ENCODE measurements at places on chromosomes 5 and 9. TPM values are rescaled to one million over a fixed set of nuclear protein-coding genes. Genes with fewer than 3 reads are reported as not detected.

The SPINK4 gene
- polyA plus RNA-seq, result 2.6 TPM

The FOXI1 gene
- not detected for polyA plus RNA-seq

The SAPCD2 gene
- polyA plus RNA-seq, result 0.63 TPM

The EIF4EBP3 gene
- 33.2 TPM for polyA plus RNA-seq

DNA sequence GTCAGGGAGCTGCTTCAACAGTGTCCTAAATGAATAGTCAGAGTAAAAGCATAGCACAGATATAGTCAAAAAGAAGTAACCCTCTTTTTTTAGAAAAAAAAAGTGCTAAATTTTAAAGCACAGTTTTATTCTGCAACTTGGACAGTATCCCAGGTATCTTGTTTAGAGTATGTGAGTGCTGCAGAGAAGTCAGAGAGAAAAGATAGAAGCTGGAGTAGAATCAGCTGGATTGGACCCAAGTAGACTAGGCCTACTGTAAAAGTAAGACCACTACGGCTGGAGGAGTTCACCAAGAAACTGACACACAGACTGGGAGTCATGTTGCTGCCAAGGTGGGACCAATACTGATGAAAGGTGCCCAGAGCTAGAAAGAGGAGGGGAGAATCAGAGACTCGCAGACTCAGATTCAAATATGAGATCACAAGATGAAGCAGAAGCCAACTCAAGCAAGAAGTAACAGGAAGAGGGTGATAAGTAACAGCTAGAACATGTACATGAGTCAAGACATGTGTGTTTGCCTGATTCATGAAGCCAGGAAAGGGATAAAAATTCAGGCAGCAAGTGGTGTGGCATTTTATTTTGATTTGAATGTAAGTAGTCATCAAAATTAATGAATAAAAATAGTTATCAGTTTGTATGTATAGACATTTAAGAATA, 25.6 kb upstream of the TUSC1 start:
- DNase-seq, result no peak

GRCh38 chr9:128824911-128825310, 4.7 kb downstream of the SPOUT1 start:
- DNase-seq, result no peak

DNA sequence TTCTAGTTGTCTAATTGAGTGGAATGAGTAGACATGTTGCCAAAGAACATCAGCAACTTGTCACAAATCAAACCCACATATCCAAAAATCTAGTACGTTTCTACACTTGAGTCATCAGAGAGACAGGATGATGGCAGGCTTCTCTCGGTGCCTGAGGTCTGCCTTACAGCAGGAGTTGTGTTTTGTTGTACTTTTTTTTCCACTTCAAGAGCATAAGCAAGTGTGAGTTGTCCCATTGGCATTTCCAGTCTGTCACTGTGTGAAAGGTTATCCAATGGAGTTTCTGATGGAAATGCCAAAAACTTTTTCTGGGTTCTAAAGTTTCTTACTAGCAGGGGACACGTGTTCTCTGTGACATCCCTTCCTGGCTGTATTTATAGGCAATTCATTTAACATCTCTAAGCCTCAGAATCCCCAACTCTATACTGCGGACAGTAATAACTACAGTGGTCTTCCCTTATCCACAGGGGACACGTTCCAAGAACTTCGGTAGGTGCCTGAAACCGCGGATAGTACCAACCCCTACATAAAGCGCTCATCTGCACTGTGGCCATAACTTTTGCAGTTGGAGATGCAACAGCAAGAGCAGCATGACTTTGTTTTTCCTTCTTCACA, 246.5 kb downstream of the SYK start:
- no peak for DNase-seq

- DNase-seq, result no peak
These were observed 50.1 kb upstream of the ADRB2 start for GRCh38 chr5:148776261-148776660.

DNA sequence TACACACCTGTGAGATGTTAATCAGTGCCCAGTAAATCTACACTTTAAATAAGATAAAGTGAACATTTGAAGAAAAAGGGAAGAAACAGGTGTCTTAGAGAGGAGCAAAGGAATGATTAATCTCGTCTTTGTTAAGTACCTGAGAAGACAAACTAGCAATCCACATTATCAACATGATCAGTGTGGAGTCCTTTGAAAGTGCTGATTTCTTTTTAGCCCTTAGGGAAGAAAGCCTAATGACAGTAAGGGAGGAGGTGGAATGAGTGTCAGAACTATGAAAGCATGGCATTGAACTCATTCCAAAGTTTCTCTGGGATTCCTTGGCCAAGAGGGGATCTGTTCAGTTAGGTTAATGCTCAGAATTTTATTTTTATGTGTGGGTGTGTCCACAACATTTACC, 1109.0 kb upstream of the ACO1 start:
- DNase-seq, result no peak

- no peak for DNase-seq
These were observed 357.5 kb downstream of the CAAP1 start for GRCh38 chr9:26535151-26535550.
